CD4-positive, alpha-beta T cell (primary cell): ENCODE measurements at places on chromosomes 2 and 18. TPM values are rescaled to one million over a fixed set of nuclear protein-coding genes. Genes with fewer than 3 reads are reported as not detected.

Gene INPP5D
- 154 TPM for total RNA-seq

Gene UGT1A5
- total RNA-seq, result not detected

DNA sequence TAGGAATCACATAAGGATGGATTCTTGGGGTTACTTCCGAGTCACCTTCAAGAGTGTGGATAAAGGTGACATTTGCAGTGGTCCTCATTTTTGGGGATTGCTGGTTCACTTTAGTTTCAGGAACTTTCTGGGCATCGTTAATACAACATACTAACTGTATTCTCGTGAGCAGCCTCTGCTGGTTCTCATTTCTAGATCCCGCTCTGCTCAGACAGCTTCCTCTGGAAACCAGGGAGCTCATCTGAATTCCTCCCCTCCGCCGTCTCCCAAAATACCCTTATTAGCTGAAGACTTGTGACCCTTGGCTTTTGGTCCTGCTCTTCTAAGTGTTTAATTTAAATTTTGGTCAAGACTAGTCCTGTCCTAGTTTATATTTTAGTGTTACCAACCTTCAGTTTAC lies 64.5 kb downstream of the ZNF532 start:
- no peak for DNase-seq

GRCh38 chr2:46163098-46163430 lies 134.1 kb upstream of the EPAS1 start:
- DNase-seq, result no peak

DNA sequence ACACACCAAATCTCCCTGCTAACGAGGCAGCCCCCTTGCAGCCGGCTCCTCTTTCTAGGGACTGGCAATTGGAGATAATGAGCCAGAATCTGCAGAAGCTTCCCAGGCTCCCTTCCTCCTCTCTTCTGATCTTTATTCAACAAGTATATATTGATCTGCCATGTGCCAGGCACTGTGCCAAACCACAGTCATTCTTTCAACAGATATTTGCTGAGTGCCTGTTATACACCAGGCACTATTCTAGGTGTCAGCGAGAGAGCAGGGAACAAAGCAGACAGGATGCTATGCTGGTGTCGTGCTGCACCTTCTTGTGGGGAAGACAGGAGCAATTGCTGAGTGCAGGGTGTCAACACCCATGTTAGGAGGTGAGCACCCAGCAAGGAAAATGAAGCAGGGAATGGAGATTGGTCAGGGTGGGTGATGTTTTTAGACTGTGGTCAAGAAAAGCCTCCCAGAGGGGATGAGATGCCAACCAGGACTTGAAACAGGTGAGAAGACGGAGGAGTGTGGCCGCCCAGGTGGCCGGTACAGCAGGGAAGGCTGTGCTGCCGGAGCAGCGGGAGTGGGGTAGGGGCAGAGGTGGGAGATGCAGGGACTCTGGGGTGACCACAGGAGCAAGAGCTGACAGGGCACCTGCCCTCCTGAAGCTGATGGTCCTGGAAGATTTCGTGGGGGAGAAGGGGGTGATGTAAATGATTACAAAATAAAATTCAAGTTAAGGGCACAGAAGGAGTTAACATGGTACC lies 307.6 kb upstream of the RAB12 start:
- no peak for DNase-seq

DNA sequence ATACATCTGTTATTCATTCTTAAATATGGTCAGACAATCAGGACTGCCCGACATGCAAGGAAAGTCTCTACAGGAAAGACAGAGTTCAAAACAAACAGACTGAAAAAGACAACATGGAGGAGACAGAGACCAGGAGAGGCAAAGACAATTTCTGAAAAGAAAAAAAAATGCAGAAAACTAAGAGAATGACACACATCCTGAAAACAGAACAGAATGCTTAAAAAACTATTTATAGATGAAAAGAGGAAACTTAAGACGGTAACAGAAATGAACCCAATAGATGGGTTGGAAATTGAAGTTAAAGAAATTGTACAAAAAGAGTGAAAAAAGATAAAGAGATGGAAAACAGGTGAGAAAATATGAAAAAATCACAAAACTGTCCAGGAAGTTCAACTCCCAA lies 95.7 kb downstream of the BCL2 start:
- no peak for DNase-seq

GRCh38 chr18:74288730-74289129 lies 3.0 kb downstream of the CYB5A start:
- no peak for DNase-seq
